ENCODE measurements at places on chromosomes 6 and 20. TPM values are rescaled to one million over a fixed set of nuclear protein-coding genes. Genes with fewer than 3 reads are reported as not detected.

The SLC26A8 gene
- total RNA-seq, result 0.07 TPM

The TCP11 gene
- not detected for total RNA-seq

The TMEM74B gene
- 0.61 TPM for total RNA-seq

The KCNS1 gene
- not detected for total RNA-seq

The TLDC2 gene
- total RNA-seq, result not detected

The SEMG1 gene
- not detected for total RNA-seq

The KCNK16 gene
- not detected for total RNA-seq

DNA sequence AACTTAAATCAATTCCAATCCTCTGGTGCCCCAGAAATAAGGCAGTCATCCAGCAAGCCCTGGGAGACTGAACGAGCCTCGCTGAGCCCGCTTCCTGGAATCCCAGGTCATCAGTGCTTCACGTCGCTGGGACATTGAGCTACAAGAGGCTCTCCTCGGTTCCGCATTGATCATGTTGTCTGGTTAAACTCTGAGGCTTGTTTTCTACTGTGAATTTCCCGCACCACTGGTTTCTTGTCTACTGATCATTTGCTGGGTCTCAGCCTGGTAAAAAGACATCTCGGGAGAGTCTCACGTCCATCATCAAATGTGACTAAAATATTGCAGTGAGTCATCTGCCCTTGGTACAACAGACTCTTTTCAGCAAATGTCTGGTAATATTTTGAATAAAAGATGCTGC lies 569.2 kb downstream of the QKI start:
- no peaks in the 10 kb centered on the region for H3K36me3 ChIP-seq
- no peak overlapping the region for H3K27ac ChIP-seq
- no peaks in the 10 kb centered on the region for H3K27me3 ChIP-seq
- H3K4me1 ChIP-seq, result no peaks in the 10 kb centered on the region
- DNase-seq, result no peak

- H3K4me1 ChIP-seq, result no peaks in the 10 kb centered on the region
- DNase-seq, result no peak
- no peak overlapping the region for H3K27ac ChIP-seq
- H3K27me3 ChIP-seq, result no peaks in the 10 kb centered on the region
- H3K4me3 ChIP-seq, result no peak overlapping the region
These were observed 113.1 kb downstream of the ADAT2 start for GRCh38 chr6:143337201-143337949.

GRCh38 chr6:26286168-26286877 lies 78.7 kb upstream of the BTN3A2 start:
- no peaks in the 10 kb centered on the region for H3K36me3 ChIP-seq
- peak overlapping the region; percentile 64 for H3K4me3 ChIP-seq
- peak; percentile 62 for DNase-seq
- no peaks in the 10 kb centered on the region for H3K4me1 ChIP-seq
- peak overlapping the region; percentile 67 for H3K27ac ChIP-seq
- H3K27me3 ChIP-seq, result no peaks in the 10 kb centered on the region

GRCh38 chr6:88499845-88500699 lies 333.9 kb upstream of the CNR1 start:
- no peak for DNase-seq
- H3K27ac ChIP-seq, result no peak overlapping the region
- no peak overlapping the region for H3K4me3 ChIP-seq

DNA sequence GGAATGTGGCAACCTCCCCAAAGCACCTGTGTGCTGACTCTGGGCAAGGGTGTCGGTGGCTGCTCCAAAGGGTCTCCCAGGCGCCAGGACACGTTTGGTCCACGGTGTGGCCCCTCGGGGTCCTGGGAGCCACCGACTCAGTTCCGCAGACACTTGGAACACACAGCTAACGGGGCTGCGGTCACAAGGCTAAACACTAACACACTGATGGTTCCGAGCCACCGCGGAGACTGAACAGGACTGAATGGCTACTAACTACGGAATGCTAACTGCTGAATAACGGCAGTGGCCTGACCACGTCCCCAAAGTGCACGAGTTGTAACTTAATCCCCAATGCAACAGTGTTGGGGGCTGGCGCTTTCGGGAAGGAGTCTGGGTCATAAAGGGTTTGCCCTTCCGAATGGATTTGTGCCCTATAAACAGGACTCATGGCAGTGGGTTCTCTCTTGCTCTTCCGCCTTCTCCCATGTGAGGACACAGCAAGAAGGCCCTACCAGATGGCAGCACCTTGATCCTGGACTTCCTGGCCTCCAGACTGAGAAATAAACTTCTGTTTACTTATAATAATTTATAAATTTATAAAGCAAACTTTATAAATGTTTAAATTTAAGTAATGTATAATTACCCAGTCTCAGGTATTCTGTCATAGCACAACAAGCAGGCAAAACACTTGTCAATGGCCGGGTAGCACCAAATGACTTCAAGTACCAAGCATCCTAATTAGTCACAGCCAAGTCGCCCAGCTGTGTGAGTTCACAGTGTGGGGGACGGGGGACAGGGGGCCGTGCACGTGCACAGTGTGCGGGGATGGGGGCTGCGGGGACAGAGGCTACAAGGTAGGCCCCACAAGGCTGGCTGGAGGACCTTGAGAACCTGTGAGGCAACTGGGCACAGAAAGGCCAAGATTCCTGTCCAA lies 2.3 kb upstream of the EEF1A2 start:
- H3K4me1 ChIP-seq, result no peaks in the 10 kb centered on the region
- no peak overlapping the region for H3K4me3 ChIP-seq
- H3K27ac ChIP-seq, result no peak overlapping the region

DNA sequence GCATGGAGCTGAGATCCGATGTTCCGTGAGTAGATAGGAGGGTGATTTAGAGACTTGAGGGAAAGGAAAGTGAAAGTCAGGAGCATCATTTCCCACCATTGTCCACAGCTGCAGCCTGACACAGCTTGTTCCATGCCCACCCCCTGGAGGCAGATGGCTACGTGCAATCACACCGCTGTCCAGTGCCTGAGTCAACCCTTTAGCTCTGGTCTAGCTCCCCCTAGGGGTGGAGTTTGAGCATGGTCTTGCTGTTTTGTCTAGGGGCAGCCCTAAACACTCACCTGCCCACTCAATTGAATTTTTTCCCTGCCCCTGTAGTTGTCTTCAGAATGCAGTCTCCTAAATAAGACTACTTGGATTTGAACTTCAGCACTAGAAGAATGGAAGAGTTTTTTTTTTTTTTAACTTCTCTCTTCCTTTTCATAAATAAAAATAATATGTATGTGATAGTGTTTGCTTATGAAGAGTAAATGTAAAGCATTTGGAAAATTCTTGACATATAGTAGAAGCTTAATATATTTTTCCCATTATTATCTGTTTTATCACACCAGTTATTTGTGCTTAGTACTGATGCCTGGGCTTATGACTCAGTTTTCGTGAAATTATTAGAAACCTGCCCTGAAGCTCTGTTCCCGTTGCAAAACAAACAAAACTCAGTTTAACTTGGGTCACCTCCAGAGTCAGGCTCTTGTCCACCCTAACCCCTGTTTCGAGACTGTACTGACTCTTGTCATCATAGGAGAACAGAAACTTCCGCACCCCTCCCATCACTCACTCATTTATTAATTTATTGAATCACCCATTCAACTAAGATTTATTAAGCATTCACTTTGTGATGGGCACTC lies 814.8 kb downstream of the MAFB start:
- no peaks in the 10 kb centered on the region for H3K36me3 ChIP-seq
- no peak overlapping the region for H3K27ac ChIP-seq
- no peaks in the 10 kb centered on the region for H3K4me1 ChIP-seq
- H3K27me3 ChIP-seq, result no peaks in the 10 kb centered on the region
- no peak overlapping the region for H3K4me3 ChIP-seq
- DNase-seq, result peak; percentile 69

GRCh38 chr20:51636123-51636522 lies 93.6 kb upstream of the NFATC2 start:
- no peak for DNase-seq
- no peak overlapping the region for H3K27ac ChIP-seq
- no peaks in the 10 kb centered on the region for H3K27me3 ChIP-seq
- H3K4me1 ChIP-seq, result no peaks in the 10 kb centered on the region

GRCh38 chr20:58542411-58543095 lies 27.4 kb upstream of the APCDD1L start:
- no peaks in the 10 kb centered on the region for H3K36me3 ChIP-seq
- H3K27ac ChIP-seq, result no peak overlapping the region
- no peak for DNase-seq
- peaks cover 7% of the 10 kb centered on the region for H3K27me3 ChIP-seq
- H3K4me3 ChIP-seq, result no peak overlapping the region

- H3K4me1 ChIP-seq, result no peaks in the 10 kb centered on the region
- DNase-seq, result no peak
These were observed 120.7 kb upstream of the KCNG1 start for GRCh38 chr20:51143652-51144051.

DNA sequence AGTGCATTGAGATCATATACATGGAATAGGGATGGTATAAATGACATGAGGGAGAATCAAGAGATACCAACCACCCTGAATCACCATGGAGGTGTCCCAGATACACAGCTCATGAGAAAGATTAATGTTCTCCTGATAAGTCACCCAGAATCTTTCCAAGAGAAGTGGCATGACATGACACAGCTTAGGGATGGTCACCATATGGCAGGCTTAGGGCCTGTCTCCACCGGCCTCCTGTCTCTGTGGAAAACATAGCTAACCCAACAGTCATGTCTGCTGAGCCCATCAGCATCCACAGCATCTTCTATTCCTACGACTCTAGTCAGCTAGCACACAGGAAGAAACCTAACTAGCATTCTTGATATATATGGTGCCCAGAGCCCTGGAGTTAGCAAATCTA lies 133.3 kb downstream of the IPCEF1 start:
- no peak overlapping the region for H3K27ac ChIP-seq
- no peak for DNase-seq
- no peaks in the 10 kb centered on the region for H3K4me1 ChIP-seq
- no peaks in the 10 kb centered on the region for H3K27me3 ChIP-seq

GRCh38 chr20:21213691-21214090 lies 87.8 kb downstream of the KIZ start:
- no peak overlapping the region for H3K27ac ChIP-seq
- H3K36me3 ChIP-seq, result no peaks in the 10 kb centered on the region
- no peak overlapping the region for H3K4me3 ChIP-seq

DNA sequence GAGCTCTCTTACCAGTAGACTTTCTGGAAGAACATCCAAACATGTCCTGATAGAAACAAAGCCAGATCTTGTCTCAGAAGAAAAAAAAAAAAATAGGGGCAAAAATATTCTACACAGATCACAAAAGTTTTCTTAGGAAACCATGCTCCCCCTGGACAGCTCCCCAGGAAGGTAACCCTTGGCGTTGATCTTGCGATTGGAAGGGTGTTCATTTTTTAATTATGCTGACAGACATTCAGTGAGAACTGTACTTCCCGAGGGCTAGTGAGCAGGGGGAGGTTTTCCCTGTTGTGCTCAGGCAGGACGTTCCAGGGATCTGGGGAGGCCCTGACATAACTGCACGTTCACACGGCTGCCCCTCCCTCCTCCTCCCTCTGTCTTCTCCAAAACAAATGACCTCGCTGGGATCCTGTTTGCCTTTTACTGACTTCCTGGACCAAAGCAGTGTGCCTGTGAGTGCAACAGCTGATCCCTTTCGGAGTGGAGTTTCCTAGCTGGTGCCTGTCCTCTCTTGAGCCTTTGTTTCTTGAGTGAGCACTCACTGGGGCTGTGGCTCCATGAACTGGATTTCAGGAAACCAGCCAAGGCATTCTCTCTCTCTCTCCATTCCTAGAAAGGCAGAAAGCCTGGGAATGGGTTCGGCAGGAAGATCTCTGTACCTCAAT lies 46.7 kb downstream of the MARCKS start:
- peak overlapping the region; percentile 29 for H3K27ac ChIP-seq
- no peak overlapping the region for H3K4me3 ChIP-seq
- H3K4me1 ChIP-seq, result no peaks in the 10 kb centered on the region
- DNase-seq, result peak; percentile 37
- H3K36me3 ChIP-seq, result no peaks in the 10 kb centered on the region

DNA sequence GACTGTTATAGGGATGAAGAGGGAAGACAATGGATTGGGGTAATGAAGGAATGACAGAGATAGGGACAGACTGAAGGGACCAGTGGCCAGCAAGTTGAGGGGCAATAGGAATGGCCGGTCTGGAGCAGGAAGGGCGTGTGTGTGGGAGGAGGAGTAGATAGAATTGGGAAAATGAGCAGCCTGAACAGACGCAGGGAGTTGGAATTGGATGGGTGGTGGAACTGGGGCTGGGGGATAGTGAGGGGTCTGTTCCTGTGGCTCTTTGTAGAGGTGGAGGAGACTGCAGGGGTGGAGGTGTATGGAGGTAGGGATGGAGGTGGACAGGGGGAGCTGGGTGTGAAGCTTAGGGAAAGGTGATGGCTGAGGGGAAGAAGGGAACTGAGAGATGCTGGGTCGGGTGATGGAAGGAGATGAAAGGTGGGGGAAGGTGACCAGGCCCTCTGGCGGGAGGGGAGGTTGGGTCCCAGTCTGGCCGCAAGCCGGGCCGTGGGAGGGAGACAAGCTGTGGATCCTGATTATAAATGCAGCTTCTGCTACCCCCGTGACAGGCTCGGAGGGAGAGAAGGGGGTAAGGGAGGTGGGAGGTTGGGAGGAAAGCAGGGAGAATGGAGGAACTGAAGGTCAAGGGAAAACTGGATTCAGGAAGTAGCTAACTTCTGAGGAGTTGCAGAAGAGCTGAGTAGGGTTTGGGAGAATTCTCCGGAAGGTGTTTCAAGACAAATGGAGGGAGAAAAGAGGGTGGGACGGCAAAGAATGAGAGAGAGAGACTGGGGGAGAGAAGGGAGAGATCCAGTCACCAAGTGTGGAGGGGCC lies 5.2 kb downstream of the SYNGAP1 start:
- H3K36me3 ChIP-seq, result no peaks in the 10 kb centered on the region
- H3K27me3 ChIP-seq, result no peaks in the 10 kb centered on the region
- peaks cover 13% of the 10 kb centered on the region for H3K4me1 ChIP-seq
- no peak for DNase-seq
- peak overlapping the region; percentile 52 for H3K4me3 ChIP-seq

DNA sequence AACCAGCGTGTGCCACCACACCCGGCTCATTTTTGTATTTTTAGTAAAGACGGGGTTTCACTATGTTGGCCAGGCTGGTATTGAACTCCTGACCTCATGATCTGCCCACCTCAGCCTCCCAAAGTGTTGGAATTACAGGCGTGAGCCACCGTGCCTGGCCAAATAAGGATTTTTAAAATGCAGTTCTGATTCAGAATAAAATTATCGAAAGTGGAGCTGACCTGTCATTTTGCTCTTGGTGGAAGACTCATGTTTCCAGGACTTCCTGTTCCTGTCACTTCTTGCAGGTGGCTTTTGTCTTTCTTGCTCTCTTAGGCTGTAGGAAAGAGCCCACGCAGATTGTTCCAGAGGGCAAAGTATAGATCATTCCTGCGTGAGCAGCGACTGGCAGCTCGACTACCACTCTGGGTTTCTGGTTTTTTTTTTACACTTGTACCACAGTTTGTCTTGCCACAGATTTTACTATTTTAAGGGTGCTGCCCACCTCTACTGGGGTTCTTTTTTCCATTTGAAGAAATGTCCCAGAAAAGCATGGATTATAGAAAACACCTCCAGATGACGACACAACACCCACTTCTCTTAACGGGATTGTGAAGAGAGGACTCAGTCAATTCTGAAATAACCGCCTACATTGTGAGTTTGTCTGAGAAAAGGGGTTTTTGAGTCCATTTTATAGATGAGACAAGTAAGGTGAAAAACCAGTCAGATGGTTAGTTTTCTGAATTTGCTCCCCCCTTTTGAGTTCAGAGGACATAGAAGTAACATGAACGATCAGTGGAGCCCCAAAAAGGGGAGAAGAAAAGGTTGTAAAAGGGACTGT lies 7.5 kb downstream of the JARID2 start:
- H3K4me3 ChIP-seq, result no peak overlapping the region
- no peaks in the 10 kb centered on the region for H3K27me3 ChIP-seq
- no peak for DNase-seq
- peaks cover 18% of the 10 kb centered on the region for H3K4me1 ChIP-seq
- H3K27ac ChIP-seq, result no peak overlapping the region
- H3K36me3 ChIP-seq, result no peaks in the 10 kb centered on the region

- no peak overlapping the region for H3K4me3 ChIP-seq
- peaks cover 18% of the 10 kb centered on the region for H3K4me1 ChIP-seq
- peak; percentile 99 for DNase-seq
- H3K27ac ChIP-seq, result peak overlapping the region; percentile 26
- no peaks in the 10 kb centered on the region for H3K27me3 ChIP-seq
These were observed 30.4 kb downstream of the ZC3H12D start for GRCh38 chr6:149454346-149454848.

Data from right lobe of liver (tissue), 6 donors.